ENCODE measurements at places on chromosomes 12 and 14.

- no peak for DNase-seq
These were observed 796.4 kb downstream of the AACS start for GRCh38 chr12:125861299-125862281.

GRCh38 chr12:21518451-21518850 is 7.6 kb upstream of the SPX start:
- no peak for DNase-seq

- no peak for DNase-seq
These were observed 175.3 kb downstream of the PRKD1 start for GRCh38 chr14:29752221-29752923.

DNA sequence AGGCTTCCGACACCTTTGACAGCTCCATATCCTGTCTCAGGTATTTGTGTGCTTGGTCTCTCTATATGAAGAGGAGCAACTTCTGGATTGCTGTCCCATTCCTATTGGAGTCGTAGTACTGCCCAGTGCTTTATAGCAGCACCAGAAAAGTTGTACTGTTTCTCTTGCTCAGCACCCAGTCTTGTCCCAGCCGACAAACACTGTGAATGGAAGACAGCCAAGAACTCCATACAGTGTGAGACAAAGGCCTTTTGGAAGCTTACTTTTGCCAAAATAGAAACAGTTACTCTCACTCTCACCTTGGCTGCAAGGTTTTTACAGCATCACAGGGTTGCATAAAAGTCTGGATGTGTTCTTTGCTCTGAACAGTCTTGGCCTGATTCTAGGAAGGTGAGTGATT is 105.3 kb downstream of the TGFB3 start:
- no peak for DNase-seq

GRCh38 chr14:69153873-69154270 is 953 bp upstream of the DCAF5 start:
- DNase-seq, result peak; percentile 39

- no peak for DNase-seq
These were observed 391.3 kb upstream of the FOXG1 start for GRCh38 chr14:28375295-28375694.
